Suppressor macrophage treated with lipopolysaccharide for 1 hour (primary cell): ENCODE measurements at places on chromosomes 5 and 9.
A peak's percentile ranks its signal among the peaks of the same experiment; 100 is the strongest.

GRCh38 chr9:127658428-127658827 lies 46.4 kb downstream of the STXBP1 start:
- DNase-seq, result no peak

DNA sequence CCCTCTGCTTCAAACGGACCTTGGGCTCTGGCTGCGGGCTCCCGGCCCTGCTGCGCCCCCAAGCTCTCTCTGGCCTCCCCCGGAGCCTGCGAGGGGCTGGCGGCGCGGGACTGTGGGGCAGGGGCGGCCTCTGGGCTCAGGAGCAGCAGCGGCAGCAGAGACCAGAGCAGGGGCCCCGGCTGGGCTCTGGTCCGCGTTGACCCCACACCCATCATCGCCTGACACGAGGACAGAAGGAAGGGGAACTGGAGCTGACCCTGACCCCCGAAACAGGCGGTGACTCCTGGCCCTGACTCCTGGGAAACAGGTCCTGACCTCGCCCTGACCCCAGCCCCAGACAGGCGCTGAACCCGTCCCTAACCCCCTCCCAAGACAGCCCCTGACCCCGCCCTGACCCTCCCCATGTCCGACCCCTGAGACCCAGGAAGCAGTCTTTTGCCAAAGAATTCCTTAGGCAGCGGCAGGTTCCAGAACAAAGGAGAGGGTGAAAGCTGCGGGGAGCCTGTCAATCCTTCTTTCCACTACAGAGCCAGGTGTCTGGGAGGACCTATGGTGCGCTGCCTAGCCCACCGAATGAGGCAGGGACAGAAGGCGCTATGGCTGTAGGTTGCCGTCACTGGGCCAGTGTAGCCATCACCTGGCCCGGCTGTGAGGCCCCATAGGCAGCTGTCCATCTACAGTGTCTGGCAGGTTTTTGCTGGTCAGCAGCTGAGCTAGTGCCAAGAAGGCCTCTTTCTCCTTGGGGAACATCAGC lies 74.7 kb upstream of the SPTLC1 start:
- DNase-seq, result no peak

DNA sequence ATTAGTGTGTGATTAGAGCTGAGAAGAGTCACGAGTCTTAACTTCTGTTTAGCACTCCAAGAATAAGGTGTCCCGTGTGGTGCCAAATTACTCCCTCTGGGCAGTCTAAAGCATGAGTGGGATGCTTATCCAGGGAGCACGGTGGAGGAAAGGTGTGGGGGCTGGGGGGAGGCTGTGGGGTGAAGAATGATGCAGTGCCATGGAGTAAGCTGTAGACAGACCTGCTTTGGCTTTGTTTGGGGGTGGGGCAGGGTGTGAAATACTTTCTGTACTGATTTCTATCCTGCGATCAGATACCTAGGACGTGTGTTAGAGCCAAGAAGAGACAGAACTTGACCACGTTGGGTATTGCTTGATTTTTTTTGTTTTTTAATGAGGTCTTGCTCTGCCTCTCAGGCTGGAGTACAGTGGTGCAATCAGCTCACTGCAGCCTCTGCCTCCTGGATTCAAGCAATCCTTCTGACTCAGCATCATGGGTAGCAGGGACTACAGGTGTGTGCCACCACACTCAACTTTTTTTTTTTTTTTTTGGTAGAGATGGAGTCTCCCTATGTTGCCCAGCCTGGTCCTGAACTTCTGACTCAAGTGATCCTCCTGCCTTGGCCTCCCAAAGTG lies 232.8 kb downstream of the MAN2A1 start:
- DNase-seq, result no peak

DNA sequence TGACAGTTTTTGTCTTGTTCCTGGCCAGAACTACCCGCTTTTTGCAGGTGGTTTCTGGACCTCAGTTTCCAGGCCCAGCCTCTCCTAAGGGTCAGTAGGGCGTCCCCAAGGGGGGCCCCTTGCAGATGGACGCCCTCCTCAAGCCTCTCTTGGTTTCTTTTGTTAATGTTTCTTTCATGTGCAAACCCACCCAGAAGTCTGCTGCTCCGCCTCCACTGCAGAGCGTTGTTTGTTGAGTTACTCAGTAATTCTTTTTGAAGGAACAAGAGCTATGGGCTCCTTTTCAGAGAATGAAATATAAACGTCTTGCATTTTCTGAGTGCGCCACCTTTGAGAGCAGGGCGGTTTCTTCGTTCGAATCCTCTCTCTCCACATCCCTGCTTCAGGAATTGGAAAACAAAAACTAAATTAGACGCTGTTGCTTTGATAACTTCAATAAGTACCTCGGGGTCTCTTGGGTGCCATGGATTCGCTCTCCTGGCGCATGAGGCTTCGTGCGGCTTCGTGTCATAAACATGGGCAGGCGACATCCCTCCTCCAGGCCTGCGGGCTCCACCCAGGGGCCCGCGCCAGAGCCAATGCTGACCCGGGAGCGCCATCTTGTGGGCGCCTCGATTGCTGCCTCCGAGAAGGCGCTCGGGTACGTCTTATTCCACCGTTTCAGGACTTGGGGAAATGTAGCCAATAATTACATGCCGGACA lies 38.3 kb upstream of the CKMT2 start:
- DNase-seq, result peak; percentile 91

- no peak for DNase-seq
These were observed 40.1 kb upstream of the STXBP1 start for GRCh38 chr9:127571971-127572370.

DNA sequence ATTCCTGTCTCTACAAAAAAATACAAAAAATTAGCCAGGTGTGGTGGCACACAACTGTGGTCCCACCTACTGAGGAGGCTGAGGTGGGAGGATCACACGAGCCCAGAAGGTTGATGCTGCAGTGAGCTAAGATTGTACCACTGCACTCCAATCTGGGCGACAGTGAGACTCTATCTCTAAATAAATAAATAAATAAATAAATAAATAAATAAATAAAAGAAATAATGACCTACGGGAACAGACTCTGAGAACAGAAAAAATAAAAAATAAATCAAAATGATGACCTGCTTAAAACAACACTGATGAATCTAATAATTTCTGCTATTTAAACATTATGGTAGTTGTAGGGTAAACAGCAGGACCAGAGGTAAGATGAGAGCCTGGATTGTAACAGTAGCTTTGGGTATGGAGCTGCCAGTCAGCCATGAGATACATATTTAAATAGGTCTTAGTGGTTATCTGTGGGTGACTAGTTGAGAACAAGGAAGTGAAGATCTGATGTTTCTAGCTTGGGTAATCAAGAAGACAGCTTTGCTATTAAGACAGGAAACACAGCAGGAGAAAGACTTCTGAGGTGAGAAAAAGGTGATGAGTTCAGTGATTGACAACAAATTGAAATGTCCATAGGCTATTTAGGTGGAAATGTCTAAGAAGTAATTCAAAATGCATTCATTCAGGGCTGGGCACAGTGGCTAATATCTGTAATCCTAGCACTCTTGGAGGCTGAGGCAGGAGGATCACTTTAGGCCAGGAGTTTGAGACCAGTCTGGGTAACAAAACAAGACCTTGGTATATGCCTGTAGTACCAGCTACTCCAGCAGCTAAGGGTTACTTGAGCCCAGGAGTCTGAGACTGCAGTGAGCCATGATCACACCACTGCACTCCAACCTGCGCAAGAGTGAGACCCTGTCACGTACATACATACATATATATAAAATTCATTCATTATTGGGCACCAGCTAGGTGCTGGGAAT lies 11.0 kb downstream of the RNF145 start:
- DNase-seq, result peak; percentile 67

GRCh38 chr9:91180240-91180929 lies 181.3 kb downstream of the AUH start:
- no peak for DNase-seq

- DNase-seq, result no peak
These were observed 140.1 kb upstream of the ABCA1 start for GRCh38 chr9:105067895-105068580.

DNA sequence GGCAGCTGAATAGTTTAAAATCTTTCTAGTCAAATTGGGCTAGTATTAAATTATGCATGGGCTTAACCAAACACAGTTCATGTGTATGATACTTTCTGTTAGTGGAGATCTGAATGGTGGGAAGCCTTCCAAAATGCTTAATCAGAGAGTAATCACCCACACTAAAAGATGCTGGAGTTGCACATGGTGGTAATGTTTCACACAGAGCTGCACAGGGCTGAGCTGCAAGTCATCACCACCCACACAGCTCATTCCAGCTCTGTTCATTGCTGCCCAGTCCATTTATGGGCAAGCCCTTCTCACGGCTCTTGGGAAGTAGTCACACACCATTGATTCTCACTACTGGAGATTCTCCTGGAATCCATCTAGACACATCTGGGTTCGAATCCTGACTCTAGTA lies 351.5 kb upstream of the KCNN2 start:
- no peak for DNase-seq

DNA sequence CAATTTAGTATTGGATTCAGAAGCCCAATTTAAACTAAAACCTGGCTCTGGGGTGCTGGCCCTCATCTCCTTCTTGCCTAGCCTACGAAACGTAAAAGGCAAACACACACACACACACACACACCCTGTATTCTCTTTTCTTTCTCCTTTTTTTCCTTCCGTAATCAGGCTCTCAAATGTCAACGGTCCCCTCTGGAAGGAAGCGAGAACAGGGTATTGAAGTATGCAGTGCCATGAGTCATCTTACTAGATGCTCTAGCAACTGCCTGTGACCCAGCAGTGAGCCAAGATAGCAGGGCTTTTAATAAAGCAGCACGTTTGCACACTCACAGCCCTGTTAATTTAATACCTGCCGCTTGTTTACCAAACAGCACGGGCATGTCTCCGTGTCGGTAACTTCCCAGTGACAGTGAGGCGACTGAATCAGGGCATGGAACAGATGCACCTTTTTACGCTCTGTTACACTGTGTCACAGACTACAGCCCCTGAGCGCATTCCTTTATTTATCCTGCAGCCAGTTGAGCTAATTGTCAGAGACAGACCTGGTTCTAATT lies 243.8 kb downstream of the BNC2 start:
- DNase-seq, result no peak

GRCh38 chr5:179316982-179317381 lies 28.3 kb downstream of the ADAMTS2 start:
- DNase-seq, result no peak

- DNase-seq, result peak; percentile 76
These were observed 11.5 kb upstream of the SSBP2 start for GRCh38 chr5:81762401-81762800.

- DNase-seq, result no peak
These were observed 16.0 kb upstream of the PTPDC1 start for GRCh38 chr9:94068257-94068656.

- DNase-seq, result peak; percentile 76
These were observed 10.4 kb downstream of the TRIM14 start for GRCh38 chr9:98108531-98109031.

GRCh38 chr9:133906932-133907910 lies 84.9 kb downstream of the VAV2 start:
- no peak for DNase-seq

DNA sequence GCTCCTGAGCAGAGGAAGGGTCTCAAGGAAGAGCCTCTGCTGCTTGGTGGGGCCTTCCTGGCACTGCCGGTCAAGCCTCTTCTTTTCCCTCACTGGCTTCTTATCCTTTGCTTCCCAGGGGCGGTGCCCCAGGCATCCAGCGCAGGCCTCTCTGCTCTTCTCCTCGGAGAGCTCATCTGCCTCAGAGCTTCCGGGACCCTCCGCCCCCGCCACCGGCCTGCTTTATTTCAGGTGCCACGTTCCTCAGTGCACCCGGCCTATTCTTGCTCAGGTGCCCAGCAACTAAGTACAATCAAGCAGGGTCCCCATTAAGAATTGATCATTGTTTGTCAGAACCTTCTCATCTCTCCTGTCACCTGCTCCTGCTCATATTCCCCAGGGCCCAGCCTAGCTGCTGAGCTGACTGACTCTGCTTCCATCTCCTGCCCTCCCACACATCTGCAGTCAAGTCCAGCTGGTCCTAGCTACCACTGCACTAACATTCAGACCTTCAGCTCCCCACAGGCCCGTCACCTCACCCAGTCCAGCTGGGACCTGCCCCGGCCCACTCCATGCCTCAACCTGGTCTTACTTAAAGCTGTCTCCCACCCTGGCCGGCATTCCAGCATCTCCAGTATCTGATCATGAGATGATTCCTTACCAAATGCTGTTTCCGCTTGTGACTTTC lies 114.3 kb upstream of the BOD1 start:
- no peak for DNase-seq

DNA sequence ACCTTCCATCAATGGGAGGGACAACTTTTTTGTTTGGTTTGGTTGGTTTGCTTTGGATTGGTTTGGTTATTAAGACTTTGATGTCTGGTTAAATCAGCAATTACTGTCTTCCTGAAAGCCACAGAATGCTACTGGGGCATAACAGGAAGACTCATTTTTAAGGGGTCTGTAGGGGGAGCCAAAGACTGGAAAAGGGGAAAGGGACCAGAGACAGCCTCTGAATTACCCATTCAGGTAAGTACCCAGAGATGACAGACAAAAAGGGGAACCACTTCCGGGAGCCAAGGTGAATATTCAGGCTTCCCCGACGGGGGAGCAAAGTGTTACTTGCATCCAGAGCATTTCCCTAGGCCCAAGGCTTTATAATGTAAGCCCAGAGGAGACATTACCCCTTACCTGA lies 4.6 kb upstream of the FEM1C start:
- DNase-seq, result no peak

GRCh38 chr5:94366811-94367210 lies 251.6 kb downstream of the KIAA0825 start:
- DNase-seq, result no peak

- no peak for DNase-seq
These were observed 83.0 kb upstream of the IFNE start for GRCh38 chr9:21565155-21565554.

GRCh38 chr5:32018476-32019436 lies 155.4 kb downstream of the GOLPH3 start:
- peak; percentile 52 for DNase-seq

GRCh38 chr9:26725573-26725972 lies 167.0 kb downstream of the CAAP1 start:
- DNase-seq, result no peak

GRCh38 chr9:87725900-87726709 lies at the start of gene CTSL:
Gene CTSL (plus strand): TSS chr9:87726119. CDS start chr9:87727604, 1,485 bp downstream.
- peak; percentile 90 for DNase-seq

DNA sequence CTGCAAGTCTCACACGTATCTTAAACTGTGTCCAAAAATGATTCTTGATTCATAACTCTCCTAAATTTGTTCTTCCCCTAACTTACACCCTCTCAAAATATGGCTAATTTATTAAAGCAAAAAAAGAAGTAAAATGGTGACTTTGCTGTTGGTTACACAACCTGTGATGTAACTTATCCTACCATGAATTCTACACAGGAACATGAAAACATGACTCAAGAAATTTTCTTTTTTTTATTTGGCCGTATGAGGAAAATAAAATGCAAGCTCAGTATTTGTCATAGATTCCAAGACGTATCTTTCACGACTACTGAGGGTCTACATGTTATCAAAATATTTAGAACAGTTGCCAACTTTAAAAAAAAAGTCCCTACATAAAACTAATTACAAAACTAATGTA lies 9.2 kb downstream of the LIFR start:
- DNase-seq, result no peak

DNA sequence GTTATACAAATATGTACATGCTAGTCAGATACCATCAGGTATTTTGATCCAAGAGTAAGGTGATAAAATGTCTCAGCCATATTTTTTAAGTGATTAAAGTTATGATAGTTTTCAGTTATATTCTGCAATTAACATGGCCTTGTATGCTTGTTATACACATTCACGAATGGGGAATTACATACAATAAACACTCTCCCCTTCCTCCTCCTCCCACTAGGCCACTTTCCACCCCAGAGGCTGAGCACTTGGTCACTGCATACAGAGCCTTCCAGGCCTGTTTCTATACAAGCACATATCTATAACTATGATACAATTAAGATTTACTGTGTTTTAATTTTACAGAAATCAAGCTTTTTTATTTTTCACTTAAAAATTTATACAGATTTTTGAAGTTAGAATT lies 104.7 kb upstream of the PIK3R1 start:
- no peak for DNase-seq
